ENCODE measurements at places on chromosomes 12 and 14.

- no peak for DNase-seq
Measured at GRCh38 chr14:100122481-100123223, 36.8 kb downstream of the DEGS2 start.

- DNase-seq = peak; percentile 49
Measured at GRCh38 chr14:23294734-23295561, 7.7 kb downstream of the PPP1R3E start.

- DNase-seq = no peak
Measured at GRCh38 chr12:26196421-26196716, 996 bp downstream of the SSPN start.

DNA sequence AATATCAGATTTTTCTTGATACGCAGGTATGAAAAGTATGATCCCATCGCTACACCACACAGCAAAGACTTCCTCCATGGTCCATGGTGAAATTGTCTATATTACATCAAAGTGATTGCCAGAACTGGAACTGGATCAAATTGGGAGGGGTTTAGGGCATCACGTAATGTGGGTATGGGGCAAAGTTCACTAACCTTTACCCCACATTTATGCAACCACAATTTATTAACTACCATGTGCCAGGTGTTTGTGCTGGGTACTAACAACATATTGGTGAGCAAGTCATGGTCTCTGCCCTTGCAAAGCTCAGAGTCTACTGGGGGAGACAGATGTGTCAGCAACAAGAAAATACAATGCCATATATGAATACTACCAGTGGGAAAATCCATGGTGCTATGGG lies 258.9 kb downstream of the SUDS3 start:
- DNase-seq = no peak

GRCh38 chr14:62117751-62118105 lies 355.5 kb downstream of the SNAPC1 start:
- DNase-seq = no peak

GRCh38 chr12:93722835-93723567 lies 45.8 kb downstream of the CRADD start:
- no peak for DNase-seq

GRCh38 chr12:29673346-29673745 lies 110.4 kb downstream of the TMTC1 start:
- no peak for DNase-seq

- no peak for DNase-seq
Measured at GRCh38 chr12:14403711-14404196, 38.3 kb downstream of the ATF7IP start.

- DNase-seq = no peak
Measured at GRCh38 chr14:64645220-64645892, 58.9 kb upstream of the PLEKHG3 start.

DNA sequence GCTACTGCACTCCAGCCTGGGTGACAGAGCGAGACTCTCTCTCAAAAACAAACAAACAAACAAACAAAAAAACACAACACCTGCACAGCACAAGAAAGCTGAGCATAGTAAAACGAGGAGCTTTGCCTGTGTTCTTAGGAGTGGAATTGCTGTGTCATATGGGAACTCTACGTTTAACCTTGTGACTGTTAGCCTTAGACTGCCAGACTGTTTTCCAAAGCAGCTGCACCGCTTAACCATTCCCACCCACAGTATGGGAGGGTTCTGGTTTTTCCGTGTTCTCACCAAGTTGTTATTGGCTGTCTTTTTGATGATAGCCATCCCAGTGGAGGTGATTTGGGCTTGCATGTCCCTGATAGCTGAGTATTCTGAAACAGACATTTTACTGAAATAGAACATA lies 9.2 kb downstream of the WNT5B start:
- DNase-seq = no peak

- no peak for DNase-seq
Measured at GRCh38 chr14:103231376-103232019, 102.5 kb upstream of the EIF5 start.

- DNase-seq = no peak
Measured at GRCh38 chr12:128920468-128920867, 67.2 kb downstream of the GLT1D1 start.

- no peak for DNase-seq
Measured at GRCh38 chr12:109716092-109716479, 2.5 kb downstream of the FAM222A start.

DNA sequence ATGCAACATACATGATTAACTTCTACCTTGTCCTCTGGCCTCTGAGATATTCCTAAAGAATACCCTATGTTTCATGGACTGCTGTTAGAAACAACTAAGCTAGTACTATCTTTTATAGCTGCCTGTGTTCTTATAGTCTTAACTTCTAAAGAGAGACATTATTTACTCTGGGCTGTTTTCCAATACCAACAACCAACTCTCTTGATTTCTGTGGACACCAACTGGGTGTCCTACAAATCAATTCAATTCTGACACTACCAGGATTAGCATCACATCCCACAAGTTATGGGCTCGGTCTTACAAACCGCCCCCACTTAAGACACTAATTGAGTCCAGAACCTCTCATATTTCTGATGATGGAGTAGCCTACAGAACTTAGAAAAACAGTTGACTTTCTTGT lies 8.3 kb downstream of the XPOT start:
- DNase-seq = no peak

DNA sequence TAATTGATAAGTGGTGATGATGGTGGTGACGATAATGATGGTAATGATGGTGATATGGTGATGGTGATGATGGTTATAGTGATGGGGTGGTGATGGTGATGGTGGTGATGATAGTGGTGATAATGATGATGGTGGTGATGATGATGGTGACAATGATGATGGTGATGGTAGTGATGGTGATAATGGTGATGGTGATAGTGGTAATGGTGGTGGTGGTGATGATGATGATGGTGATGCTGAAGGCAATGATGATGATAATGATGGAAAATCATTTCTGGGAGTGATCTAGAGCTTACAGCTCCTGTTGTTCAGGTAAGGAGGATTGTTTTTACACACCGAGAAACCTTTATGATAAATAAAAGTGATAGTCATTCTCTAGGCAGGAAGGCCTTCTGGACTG lies 33.9 kb downstream of the CCDC63 start:
- DNase-seq = no peak

DNA sequence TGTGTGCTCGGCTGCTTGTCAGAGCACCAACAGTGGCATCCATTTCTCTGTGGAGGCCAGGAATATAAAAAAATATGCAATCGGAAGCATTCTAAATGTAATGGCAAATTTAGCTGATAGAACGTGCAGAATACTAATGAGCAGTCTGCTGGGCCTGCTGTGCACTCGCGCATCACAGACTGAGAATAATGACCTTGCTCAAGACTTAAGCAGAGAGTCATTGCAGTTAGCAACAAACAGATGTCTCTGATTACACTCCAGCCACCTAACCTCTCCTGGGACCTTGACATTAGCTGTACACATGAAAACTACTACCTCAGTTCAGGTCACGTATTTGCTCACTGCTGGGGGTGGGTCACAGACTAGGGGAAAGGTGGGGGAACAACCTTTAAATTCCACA lies 269.2 kb upstream of the DAAM1 start:
- DNase-seq = no peak
